ENCODE measurements at places on chromosomes 11 and 22.

DNA sequence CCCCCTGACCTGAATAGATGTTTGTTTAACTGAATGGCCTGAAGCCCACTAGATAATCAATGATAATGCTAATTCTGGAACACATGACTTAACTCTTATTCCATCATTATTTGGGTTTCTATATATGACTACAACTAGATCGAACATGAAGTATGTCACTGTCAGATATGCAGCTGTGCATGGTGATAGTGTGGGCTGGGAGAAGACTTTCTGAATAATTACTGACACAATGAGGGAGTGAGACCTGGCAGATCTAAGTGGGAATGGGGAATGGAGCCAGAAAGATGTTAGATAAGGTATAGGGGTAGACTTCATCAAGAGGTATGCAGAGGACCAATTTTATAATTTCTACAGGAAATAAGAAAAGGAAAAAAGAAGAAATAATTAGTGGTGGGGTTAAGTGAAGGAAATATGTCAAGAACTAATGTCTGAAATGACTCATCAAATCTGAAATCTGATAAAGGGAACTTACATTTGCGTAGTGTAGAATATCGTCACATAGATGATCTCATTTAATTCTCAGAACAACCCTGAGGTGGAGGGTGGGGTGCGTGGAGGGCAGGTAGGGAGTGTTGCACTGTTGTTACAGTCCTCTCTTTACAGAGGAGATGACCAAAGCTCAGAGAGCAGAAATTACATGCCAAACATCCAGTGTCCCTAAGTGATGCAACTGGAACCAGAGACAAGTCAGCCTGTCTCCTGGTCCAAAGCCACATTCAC is 68.2 kb upstream of the EED start:
- DNase-seq, result no peak

- no peak for DNase-seq
Measured at GRCh38 chr11:65663639-65664200, 1.0 kb upstream of the RELA start.

DNA sequence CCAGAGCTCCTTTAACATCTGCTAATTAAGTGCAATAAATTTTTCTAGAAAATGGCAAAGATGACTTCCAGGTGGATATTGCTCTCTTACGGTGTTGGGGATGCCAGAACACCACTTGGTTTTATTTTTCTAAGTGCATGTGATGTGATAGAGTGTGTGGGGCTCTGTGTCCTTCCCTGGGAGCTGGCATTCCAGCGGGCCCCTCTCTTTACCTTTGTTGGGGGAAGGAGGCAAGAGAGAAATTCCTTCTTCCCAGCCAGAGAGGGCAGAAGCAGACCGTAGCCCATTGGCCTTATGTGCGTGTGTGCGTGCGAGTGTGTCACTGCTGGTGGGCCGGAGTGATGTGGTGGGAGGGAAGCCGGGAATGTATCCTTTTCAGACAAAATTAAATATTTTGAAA is 17.2 kb downstream of the TEF start:
- no peak for DNase-seq

GRCh38 chr22:19876314-19876940 is 21.8 kb upstream of the GNB1L start:
- no peak for DNase-seq

DNA sequence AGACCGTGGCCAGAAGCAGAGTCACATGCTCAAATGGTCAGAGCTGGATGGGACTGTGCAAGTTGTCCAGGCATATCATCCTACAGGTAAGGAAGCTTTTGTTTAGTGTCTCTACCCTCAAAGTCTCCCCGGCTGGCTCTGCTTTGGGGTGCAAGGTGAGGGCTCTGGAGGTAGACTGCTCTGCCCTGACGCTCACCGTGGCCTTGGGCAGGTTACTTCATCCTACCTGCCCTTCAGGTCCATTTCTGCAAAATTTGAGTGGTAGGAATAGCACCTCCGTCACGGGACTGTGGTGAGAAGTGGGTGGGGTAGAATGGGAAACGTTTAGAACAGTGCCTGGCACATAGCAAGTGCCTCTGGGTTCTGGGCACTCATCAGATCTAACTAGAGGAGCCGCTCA is 42.2 kb downstream of the NAT10 start:
- DNase-seq, result no peak

GRCh38 chr22:19149991-19150390 is at the start of gene GSC2:
Gene GSC2, minus strand, starts transcription at chr22:19150292. Its CDS starts 9 bp downstream, at chr22:19150283.
- no peak for DNase-seq

DNA sequence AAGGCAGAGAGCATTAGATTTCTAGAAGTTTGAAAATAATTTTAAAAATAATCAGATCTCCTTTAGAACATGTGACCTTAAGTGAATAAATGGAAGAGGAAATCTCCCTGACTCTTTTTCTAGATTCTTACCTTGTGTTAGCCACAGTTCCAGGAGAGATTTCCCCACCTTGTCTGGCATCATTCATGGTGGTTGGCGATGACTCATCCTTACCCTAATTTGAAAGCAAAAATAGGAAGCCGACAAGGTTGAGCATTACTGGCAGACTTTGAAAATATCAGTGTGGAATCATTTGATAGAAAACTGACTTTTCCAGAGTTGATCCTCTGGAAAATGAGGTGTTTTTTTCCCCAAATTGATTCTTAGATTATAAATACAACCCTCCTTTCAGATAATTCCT is 48.1 kb downstream of the CNTN5 start:
- no peak for DNase-seq

DNA sequence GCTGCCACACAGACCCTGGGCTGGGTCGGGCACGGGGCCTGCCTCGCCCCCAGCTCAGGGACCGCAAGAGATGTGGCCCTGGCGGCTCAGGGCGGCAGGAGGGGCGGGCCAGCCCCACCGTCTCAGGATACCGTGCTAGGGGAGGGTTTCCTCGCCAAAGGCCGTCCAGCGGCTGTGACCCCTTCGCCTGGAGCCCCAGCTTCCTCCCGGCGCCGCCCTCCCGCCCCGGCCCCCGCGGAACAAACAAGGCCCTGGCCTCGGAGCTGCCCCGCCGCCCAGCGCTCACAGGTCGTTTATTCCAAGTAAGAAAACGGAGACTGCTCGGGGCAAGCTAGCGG is 543 bp upstream of the AP2A2 start:
- DNase-seq, result no peak

DNA sequence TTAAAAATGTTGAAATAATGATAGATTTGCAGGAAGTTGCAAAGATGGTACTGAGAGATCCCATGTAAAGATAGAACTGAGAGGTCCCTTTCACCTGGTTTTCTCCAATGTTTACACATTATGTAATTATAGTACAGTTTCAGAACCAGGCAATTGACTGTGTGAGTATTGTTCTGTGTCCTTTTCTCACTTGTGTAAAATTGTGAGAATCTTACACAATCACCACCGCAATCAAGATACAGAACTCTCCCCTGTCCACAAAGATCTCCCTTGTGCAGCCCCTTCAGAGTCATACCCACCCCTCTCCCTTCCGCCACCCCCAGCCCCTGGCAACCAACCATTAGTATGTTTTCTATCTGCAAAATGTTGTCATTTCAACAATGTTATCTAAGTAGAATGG is 119.8 kb upstream of the NAV2 start:
- no peak for DNase-seq
